ENCODE measurements at places on chromosomes 4 and X. TPM values are rescaled to one million over a fixed set of nuclear protein-coding genes. Genes with fewer than 3 reads are reported as not detected.

Gene RPA4
- 0.60 TPM for total RNA-seq

GRCh38 chr4:186669159-186669731 lies 54.4 kb downstream of the FAT1 start:
- DNase-seq, result no peak

DNA sequence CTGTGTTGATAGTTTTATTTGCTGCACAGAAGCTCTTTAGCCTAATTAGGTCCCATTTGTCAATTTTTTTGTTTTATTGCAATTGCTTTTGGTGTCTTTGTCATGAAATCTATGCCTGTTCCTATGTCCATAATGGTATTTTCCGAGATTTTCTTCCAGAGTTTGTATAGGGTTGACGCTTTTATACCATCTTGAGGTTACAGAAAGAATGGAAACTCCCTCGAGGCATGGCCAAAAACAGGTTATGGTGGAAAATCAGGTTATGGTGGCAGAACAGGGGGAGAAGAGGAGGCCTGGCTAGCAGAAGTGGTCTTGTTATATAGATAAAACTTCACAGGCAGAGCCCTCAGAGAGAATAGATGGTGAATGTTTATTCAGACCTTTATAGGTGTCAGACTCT lies 21.6 kb downstream of the OPHN1 start:
- no peak for DNase-seq

- DNase-seq, result no peak
Observed at GRCh38 chr4:128907981-128908380, 98.5 kb downstream of the JADE1 start.

DNA sequence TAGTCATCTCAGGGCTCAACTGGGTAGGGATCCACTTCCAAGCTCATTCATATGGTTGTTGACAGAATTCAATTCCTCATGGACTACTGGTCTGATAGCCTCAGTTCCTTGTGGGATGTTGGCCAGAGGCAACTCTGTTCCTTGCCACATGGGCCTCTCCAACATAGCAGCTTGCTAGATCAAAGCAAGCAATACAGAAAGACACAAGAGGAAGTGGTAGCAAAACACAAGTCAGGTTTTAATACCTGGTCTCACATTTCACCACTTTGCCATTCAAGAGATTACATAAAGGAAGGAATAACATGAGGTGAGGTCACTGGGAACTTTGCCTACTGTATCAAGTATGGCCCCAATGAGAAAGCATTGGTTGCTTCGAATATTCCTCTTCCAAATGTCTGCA lies 79.2 kb downstream of the PRSS12 start:
- DNase-seq, result no peak
